ENCODE measurements at places on chromosomes 1 and 21. TPM values are rescaled to one million over a fixed set of nuclear protein-coding genes. Genes with fewer than 3 reads are reported as not detected.

DNA sequence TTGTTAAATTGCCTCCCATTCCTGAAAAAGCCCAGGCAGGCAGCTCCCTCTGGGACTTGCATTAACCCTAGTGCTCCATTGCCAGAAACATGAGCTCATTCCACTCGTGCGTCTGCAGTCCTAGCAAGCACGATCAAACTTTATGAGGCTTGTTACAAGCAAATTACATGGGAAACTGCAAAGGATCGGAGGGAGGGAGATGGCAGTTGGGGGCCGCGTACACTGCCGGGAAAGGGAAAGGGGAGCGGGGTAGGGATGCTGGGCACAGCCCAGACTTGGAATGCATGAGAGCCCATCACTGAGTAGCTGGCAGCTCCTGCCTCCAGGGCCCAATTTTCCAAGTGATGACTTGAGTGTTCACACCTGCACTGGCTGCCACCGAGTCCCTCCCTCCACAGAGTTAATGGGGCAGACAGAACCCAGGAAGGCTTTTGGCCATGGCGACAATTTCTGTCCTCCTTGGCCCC is 169.9 kb downstream of the BRINP2 start:
- no peak for DNase-seq

DNA sequence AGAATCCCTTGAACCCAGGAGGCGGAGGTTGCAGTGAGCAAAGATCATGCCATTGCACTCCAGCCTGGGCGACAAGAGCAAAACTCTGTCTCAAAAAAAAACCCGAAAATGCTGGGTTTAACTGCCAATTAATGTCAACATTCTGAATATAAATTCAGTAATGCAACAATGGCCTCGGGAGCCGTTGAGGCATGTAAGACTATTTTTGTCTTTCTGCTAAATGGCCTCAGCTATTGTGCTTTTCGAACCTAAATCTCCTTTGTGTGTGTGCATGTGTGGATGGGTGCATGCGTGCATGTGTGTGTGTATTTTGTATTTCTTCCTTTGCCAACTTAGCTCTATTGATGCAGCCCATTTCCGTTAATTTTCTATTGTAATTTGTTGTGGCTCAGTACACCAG is 31.6 kb downstream of the CLIC4 start:
- no peak for DNase-seq

DNA sequence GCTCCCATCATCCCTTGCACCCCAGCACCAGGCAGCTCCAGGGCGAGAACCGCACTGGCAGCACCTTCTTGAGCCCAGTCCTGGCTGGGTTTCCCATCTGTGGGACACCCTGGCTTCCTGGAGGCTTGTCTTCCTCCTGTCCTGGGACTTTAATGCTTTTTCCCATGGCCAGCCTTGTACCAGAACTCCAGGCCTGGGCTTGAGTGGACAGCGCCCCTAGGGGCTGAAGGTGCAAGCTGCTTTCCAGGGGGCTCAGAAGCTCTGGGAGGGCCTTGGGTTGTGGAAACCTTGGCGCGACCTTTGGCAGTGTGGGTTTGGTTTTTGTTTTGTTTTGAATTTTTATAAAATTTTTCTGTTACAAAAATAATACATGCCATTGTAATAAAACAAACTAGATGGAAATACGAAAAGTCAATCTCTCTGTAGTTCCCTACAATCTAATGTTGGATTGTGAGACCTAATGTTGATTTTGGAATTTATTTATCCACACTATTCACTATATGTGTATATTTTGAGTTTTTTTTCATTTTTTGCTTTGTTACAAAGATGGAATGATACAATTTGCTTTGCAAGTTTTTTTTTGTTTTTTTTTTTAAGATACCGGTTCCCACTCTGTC is 33.8 kb upstream of the RPL11 start:
- no peak for DNase-seq

DNA sequence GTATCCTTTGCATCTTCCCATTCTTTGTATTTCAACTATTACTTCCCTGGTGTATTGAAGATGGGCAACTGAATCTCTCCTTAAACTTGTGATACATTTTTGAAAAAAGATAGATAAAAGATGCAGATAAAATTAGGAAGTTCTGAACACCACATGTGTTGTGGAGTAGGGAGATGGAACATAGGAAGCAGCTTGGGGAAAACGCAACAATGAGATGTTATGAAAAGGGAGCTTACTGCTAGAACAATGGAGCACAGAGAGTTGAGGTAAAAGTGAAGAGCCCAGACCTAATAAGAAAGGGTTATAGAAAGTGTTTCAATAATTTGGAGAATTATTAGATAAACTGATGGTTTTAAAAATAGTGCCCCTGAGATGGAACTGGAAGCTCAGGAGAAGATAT is 20.9 kb downstream of the GNAI3 start:
- DNase-seq: no peak

DNA sequence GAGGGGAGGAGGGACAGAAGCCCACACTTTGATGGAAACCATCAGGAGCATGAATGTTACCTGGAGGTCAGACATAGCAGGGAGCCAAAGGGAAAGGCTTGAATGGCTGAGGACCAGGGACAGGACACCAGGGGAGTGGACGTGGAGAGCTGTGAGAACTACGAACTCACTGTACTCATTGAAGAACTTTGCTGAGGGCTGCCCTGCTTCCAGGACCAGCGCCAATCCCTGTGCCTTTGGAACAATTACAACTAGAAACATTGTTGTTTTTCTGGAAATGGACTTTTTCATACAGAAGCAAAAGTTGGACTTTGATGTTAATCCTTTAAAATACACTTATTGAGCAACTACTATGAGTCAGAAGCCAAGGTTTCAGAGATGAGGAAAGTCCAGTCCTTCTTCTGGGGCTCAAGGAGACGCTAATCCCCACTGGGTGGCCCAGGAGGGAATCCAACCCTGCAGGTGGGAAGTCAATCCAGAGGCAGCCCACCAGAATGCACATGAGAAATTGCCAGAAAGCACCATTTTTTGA is 12.9 kb downstream of the TSPAN2 start:
- DNase-seq: no peak

- DNase-seq: no peak
Observed at GRCh38 chr1:195516036-195516435, 1092.2 kb downstream of the KCNT2 start.

DNA sequence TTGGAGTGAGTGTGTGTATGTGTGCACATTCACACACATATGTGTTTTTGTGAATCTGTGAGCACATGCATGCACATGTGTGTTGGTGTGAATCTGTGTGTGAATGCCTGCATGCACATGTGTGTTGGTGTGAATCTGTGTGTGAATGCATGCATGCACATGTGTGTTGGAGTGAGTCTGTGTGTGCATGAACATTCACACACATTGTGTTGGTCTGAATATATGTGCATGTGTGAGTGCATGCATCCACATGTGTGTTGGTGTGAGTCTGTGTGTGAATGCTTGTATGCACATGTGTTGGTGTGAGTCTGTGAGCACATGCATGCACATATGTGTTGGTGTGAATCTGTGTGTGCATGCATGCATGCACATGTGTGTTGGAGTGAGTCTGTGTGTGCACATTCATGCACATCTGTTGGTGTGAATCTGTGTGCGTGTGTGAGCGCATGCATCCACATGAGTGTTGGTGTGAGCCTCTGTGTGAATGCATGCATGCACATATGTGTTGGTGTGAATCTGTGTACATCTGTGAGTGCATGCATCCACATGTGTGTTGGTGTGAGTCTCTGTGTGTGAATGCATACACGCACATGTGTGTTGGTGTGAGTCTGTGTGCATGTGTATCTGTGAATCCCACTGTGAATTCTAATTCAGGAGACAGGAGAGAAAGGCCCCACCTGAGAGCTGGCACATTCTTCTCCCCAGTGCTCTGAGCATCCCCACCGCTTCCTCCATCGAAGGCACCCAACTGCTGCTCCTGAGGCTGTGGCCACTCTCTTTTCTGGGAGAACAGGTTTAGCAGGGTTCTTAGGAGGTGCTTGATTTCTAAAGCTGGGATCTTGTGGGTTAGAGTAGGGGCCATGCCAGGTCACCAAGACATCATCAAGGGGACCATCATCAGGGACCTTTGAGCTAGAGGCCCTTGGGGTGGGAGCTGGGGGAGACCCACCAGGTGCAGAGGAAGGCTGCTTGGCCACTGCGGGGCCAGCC is 117.5 kb upstream of the ARHGEF16 start:
- no peak for DNase-seq

DNA sequence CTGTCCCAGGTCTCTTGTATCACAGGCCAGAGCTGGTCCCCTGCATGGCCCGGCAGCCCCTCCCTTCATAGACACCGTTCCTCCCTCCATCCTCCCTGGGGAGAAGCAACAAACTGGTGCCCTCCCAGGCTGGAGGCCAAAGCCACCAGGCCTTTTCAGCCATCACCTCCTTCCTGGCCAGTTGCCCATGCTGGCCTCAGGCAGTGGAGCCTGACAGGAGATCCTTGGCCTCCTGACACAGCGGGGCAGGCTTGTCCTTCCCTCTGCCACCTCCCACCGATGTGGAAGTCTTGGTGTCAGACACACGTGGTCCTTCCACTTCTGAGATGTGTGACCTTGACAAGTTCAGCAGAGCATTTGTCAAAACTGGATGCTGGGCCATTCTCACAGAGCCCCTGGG is 206.0 kb downstream of the HIVEP3 start:
- no peak for DNase-seq

DNA sequence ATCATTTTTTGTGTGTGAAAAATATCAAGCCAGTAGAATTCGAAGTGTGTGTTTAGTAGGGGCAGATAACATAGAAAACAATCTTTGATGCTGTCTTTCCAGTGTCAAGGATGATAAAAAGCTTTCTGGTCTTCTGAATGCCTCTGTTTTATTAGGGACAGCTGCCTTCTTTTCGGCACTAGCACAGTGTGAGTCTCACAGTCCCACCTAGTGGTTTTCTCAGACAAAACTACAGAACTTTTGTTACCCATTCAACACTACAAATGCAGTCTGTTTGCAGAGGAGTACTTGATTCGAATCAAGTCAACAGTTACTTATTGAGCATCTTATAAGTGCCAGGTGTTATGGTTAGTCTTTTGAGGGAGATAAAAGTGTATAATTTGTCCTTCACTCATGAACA is 30.6 kb upstream of the MCOLN3 start:
- no peak for DNase-seq

PDZK1IP1 gene
- 48.3 TPM for polyA plus RNA-seq

KCNE2 gene
- polyA plus RNA-seq: 1.5 TPM

UBL4B gene
- polyA plus RNA-seq: not detected

RAB29 gene
- 28.8 TPM for polyA plus RNA-seq

TFF3 gene
- 3.9 TPM for polyA plus RNA-seq

SMG7 gene
- 62.3 TPM for polyA plus RNA-seq

GNG4 gene
- polyA plus RNA-seq: 4.0 TPM

S100A14 gene
- polyA plus RNA-seq: 16.6 TPM

FAM167B gene
- polyA plus RNA-seq: 10.5 TPM

Data from left renal cortex interstitium (tissue), 4 donors.